Common myeloid progenitor, CD34-positive (primary cell): ENCODE measurements at places on chromosomes 7 and 10.

DNA sequence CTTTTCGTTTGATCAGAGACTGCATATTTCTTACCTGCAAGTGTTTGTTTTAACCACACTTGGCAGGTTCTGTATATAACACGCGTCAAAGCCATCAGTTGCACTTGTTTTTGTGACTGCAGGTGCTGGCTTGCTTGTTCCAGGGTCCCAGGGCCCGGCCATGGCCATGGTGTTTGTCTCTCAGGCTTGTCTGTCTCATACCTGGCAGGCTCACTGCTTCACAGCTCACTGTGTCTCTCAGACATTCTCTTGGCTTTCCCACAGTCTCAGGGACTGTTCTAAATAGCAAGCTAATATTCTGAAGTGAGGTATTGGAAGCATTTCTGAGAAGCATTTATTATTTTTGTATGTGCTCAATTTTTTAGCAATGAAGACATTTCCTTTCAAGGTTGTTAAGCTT lies 46.9 kb downstream of the GPR141 start:
- no peak for DNase-seq
- H3K36me3 ChIP-seq = no peaks in the 10 kb centered on the region
- peaks cover 9% of the 10 kb centered on the region for H3K4me1 ChIP-seq
- H3K27ac ChIP-seq = no peak overlapping the region
- H3K27me3 ChIP-seq = no peaks in the 10 kb centered on the region
- H3K4me3 ChIP-seq = no peak overlapping the region

DNA sequence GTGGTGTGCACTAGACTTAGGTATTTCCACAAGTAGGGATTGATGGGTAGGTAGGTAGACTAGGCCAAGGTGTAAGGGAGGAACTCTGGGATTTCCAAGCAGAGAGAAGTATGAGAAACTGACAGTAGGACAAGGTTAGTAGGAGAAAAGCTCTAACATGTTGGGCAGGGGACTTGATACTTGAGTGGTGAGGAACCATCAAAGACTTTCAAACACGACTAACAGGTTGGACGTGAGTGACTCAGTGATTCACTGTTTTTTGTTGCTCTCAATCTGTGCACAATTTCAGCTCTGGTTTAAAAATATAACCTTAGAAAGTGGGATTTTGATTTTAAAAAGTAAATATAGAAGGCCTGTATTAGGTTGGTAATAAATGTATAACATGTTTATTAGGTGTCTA lies 44.4 kb downstream of the KLHDC10 start:
- peaks cover 3% of the 10 kb centered on the region for H3K36me3 ChIP-seq
- no peak for DNase-seq
- H3K4me1 ChIP-seq = peaks cover 2% of the 10 kb centered on the region
- H3K27ac ChIP-seq = no peak overlapping the region

DNA sequence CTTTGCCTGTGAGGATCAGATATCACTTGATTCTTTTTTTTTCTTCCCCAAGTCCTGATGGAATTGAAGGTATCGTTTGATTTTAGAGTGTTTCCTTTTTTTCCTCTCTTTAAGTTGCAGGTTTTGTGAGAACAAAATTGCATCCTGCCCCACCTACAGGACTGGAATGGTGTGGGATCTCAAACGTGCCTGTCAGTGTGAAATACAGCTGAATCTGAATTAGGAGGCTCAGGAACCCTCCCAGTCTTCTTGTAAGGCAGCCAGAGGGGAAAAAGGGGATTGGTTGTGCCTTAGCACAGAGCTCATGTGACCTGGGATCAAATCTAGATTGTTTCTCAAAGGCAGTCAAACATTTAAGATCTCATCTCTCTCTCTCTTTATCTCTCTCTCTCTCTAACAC lies 32.7 kb upstream of the KLHL7 start:
- H3K27me3 ChIP-seq = no peaks in the 10 kb centered on the region
- H3K27ac ChIP-seq = no peak overlapping the region
- peaks cover 2% of the 10 kb centered on the region for H3K4me1 ChIP-seq
- H3K4me3 ChIP-seq = no peak overlapping the region

DNA sequence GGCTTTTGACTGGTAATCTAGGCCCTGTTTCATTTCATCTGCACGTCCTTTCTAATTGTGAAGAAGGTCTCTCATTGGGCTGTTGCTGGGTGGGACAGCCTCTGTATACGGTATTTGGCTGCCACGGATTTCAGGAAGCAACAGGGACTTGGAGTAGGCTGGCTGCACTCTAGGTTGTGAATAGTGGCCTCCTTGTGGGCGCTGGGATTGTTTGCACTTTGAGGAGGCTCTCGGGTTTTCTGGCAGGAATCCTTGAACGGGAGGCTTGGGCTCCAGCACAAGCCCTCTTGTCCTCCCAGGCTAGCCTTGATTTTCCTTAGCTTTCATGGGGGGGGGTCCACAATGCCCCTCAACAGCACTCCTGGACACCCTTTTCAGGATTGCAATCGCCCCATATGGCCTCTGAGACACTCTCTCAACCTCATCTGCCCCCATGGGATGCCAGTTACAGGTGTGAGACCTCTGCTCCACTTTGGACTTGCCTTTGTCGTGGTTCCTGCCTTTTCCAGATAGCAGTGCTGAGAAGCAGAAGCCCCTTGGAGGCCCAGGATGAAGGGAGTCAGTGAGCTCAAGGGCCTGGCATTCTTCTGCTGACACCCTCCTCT lies 33.9 kb upstream of the ZNF273 start:
- no peaks in the 10 kb centered on the region for H3K36me3 ChIP-seq
- no peak overlapping the region for H3K4me3 ChIP-seq
- H3K27me3 ChIP-seq = no peaks in the 10 kb centered on the region
- H3K27ac ChIP-seq = no peak overlapping the region
- DNase-seq = no peak
- no peaks in the 10 kb centered on the region for H3K4me1 ChIP-seq

- H3K27ac ChIP-seq = no peak overlapping the region
- DNase-seq = no peak
- no peaks in the 10 kb centered on the region for H3K36me3 ChIP-seq
Observed at GRCh38 chr7:13288516-13288915, 601.1 kb downstream of the ARL4A start.

- H3K27ac ChIP-seq = no peak overlapping the region
- no peaks in the 10 kb centered on the region for H3K4me1 ChIP-seq
- H3K4me3 ChIP-seq = no peak overlapping the region
- DNase-seq = no peak
- H3K27me3 ChIP-seq = no peaks in the 10 kb centered on the region
Observed at GRCh38 chr7:139264220-139264619, 33.2 kb downstream of the UBN2 start.

GRCh38 chr10:80416479-80417098 lies 8.2 kb downstream of the PRXL2A start:
- peaks cover 22% of the 10 kb centered on the region for H3K4me1 ChIP-seq
- no peak overlapping the region for H3K27ac ChIP-seq
- H3K36me3 ChIP-seq = no peaks in the 10 kb centered on the region
- no peak for DNase-seq
- no peak overlapping the region for H3K4me3 ChIP-seq

GRCh38 chr7:99073839-99074446 lies 70.0 kb downstream of the SMURF1 start:
- H3K36me3 ChIP-seq = no peaks in the 10 kb centered on the region
- H3K4me1 ChIP-seq = peaks cover 1% of the 10 kb centered on the region
- H3K27ac ChIP-seq = no peak overlapping the region
- no peak for DNase-seq

DNA sequence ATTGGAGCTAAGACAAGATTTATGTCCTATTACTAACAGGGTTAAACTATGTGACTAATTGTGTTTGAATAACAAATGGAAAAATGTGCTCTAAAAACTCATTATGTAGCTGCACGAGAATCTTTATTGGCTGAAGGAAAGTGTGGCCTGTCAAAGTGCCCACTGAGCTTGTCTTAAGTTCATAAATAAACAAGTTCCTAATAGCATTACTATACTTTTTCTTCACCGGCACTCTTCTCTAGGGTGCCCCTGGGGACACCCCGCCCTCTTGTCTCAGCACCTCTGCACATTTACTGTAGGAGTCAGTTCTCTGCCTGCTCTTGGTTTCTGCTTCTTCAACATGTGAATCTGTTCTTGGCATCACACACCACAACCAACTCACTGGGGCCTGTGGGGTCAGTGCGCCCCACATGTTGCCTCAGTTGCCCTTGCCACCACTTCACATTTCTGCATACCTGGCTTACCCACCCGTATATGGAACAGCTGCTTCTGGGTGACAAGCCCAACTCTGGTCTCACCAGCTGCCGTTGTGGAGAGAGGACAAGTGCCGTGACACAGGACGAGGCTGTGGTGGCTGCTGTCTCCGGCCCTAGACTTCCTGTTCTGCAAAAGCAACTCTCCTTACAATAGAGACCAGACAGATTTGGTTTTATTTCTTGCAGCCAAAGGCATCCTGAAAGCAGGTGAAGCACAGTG lies 96.3 kb upstream of the DDC start:
- peak overlapping the region; percentile 40 for H3K27ac ChIP-seq
- no peaks in the 10 kb centered on the region for H3K27me3 ChIP-seq
- H3K4me1 ChIP-seq = peaks cover 71% of the 10 kb centered on the region
- H3K4me3 ChIP-seq = peak overlapping the region; percentile 0
- DNase-seq = peak; percentile 93

DNA sequence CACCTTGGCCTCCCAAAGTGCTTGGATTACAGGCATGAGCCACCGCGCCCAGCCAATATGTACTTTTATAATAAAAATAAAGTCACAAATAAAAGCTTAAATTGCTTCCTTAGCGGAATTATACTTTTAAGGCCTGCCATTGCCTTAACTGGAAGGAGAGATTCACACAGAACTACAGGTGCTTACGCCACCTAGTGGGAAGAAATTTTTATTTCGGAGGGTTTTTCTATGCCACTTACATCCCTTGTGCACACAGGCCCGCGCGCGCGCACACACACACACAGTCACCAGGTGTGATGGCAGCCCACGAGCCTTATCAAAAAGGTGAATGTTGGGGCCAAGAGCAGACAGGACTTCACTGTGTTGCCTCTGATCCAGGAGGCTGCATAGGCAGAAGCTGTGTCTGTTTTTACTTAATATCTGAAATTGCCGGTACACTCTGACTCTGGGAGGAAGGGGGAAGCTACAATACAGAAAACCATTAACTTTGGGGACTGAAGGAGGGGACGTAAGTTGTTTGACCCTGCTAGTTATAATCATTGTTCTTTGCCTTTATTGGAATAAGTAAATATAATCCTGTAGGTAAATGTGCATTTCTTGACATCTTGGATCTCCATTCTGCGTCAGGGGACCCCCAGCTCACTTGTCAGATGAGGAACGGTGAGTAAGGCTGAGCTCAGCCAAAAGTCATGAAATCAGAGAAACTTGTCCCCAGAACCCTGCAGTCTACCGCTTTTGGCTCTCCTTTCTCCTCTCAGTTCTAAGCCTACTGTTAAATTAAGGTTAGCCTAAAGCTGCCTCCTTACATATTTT lies 87.1 kb downstream of the SLC16A9 start:
- H3K4me1 ChIP-seq = peaks cover 9% of the 10 kb centered on the region
- no peaks in the 10 kb centered on the region for H3K36me3 ChIP-seq

DNA sequence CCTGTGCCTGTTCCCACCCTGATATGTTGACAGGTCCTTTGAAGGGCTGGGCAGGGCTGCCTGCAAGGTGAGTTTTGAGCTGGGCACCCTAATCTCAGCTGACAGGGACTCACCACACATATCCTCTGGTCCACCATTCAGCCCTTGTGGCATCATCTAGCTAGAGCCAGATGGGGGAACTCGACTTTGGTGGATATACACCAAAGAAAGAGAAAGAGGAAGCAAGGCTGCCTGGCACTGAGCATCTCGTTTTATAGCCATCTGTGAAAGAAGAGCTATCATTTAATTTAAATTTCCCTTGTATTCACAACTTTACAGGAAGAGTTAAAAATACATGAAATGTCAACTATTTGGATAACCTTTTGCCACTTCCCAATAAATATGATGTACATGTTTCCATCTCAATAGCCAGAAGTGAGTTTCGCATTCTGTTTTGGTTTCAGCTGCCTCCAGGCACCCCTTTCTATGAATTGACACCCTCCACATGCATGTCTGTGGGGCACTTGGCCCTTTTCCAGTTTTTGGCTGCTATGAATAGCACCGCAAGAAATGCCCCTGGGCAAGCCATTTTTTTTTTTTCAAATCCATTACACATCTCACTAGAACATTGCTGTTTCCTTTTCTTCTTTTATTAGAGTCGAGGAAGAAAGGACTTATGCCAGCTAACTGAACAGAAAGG lies 22.9 kb upstream of the GRB10 start:
- no peaks in the 10 kb centered on the region for H3K36me3 ChIP-seq
- DNase-seq = no peak
- H3K4me3 ChIP-seq = no peak overlapping the region

DNA sequence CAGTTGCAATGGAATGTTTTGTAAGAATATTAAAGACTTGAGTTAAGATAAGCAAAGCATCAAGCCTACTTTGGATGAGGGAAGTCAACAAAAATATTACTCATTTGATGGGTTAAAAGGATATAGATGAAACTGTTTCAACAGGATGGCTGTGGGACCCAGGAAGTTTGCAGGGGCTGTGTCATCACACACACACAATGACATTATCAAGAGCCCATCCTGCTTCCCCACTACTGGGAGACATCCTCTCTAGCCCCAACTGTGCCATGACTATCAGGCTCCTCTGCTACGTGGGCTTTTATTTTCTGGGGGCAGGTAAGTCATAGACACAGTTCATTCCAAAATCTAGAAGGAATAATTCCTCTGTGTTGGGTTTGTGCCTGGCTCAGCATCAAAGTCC lies 78.8 kb upstream of the PRSS1 start:
- no peak overlapping the region for H3K4me3 ChIP-seq
- no peaks in the 10 kb centered on the region for H3K36me3 ChIP-seq
- no peak for DNase-seq
- H3K27me3 ChIP-seq = no peaks in the 10 kb centered on the region

- H3K4me1 ChIP-seq = no peaks in the 10 kb centered on the region
- DNase-seq = peak; percentile 66
- no peaks in the 10 kb centered on the region for H3K27me3 ChIP-seq
- H3K4me3 ChIP-seq = no peak overlapping the region
- H3K36me3 ChIP-seq = no peaks in the 10 kb centered on the region
Observed at GRCh38 chr10:88793712-88794299, 8.7 kb upstream of the LIPM start.

GRCh38 chr10:16184096-16184597 lies 252.7 kb upstream of the PTER start:
- DNase-seq = no peak
- no peak overlapping the region for H3K27ac ChIP-seq
- no peak overlapping the region for H3K4me3 ChIP-seq
- H3K4me1 ChIP-seq = no peaks in the 10 kb centered on the region
- peaks cover 18% of the 10 kb centered on the region for H3K27me3 ChIP-seq

DNA sequence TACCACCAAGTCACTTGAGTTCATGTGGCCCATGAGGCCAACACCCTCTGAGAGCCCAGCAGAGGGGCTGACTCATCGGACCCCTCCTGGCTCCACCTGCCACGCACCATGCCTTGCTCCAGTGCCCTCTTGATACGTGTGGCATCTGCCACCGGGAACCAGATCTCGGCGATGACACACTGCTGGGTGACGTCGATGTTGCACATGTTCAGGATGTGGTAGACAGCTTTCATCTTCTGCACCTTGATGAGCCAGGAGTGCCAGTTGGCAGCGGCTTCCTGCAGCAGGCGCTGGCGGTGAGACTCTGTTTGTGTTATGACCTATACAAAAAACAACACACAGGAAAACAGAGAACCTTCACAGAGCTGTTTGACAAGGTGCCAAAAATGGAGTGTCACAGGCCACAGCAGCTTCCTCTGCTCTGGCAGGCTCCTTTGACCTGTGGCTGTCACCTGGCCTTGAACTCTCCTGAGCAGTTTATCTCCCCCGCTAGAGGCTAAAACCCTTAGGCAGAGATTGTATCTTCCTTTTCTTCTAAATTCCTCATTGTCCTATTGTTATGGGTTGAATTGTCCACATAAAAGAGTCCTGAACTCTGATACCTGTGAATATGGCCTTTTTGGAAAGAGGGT lies 45.2 kb upstream of the TMEM213 start:
- no peaks in the 10 kb centered on the region for H3K36me3 ChIP-seq
- H3K4me1 ChIP-seq = no peaks in the 10 kb centered on the region
- no peaks in the 10 kb centered on the region for H3K27me3 ChIP-seq
